ENCODE measurements at places on chromosomes 6 and 20.

- no peak for DNase-seq
Observed at GRCh38 chr6:54050750-54051149, 60.5 kb upstream of the MLIP start.

DNA sequence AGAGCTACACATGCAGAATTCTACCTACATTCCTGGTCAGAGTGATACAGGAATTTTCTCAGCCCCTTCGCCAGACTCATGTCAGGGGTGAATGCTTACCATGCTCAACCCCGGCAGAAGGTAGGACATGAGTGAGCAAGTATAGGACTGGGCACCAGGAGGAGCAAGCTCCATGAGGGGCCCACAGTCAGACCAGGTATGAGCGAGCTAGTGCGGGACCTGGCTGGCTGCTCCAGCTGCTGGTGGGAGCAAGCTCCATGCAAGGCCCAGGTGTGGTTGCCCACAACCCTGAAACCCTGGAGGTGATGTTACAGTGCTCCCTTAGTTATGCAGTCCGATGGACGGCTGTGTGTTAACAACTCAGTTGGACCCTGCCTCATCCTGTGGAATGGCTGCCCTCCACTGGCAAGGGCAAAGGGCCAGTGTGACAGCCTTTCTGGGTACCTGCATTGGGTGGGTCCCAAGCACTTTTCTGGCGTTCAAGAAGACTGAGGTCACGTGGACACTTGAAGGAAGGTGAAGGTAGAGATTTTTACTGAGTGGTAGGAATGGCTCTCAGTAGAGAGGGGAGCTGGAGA, 503.5 kb upstream of the CITED2 start:
- DNase-seq, result no peak

GRCh38 chr6:149202952-149203351, 114.6 kb upstream of the TAB2 start:
- DNase-seq, result no peak

DNA sequence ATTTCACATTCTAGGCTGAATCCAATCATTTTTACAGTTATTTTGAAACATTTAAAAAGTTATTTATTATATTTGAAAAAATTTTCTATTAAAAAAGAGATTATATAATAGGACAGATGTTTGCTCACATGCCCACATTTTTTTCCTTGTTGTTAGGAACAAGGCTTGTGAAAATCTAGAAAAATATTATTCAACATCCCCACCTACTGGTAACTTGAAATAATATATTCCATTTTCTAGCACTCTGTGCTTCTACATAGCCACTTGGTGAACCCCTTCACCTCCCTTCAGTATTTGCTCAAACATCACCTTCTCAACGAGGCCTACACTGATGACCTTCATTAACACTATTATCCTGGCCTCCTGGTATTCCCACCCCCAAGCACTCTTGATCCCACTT, 18.3 kb upstream of the GPRC6A start:
- no peak for DNase-seq

- no peak for DNase-seq
Observed at GRCh38 chr20:4225745-4226144, 210.4 kb upstream of the RNF24 start.
